Astrocyte of the hippocampus (primary cell): ENCODE measurements at places on chromosomes 4 and X.
A peak's percentile ranks its signal among the peaks of the same experiment; 100 is the strongest.

DNA sequence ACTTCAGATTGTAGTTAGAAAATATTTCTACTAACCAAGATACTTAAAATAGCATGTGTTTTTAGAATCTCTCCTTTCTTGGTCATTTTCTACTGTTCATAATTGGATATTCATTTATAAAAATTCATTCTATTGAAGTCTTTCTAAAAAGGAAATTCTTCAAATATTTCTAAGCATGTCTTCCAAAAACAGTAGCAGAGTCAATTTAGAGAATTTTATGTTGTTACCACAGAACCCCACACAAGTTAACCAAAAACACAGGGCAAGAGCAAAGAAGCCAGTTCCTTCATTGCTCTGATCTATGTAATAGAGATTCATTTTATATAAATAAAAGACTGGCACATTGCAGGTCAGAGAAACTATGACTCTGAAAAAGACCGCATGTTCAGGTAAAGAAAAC, 345.1 kb upstream of the PITX2 start:
- DNase-seq, result no peak

GRCh38 chr4:121684561-121684960, 12.2 kb downstream of the ANXA5 start:
- no peak for DNase-seq

GRCh38 chr4:2721586-2721985, 34.5 kb downstream of the TNIP2 start:
- no peak for DNase-seq

- peak; percentile 34 for DNase-seq
These were observed 266.3 kb upstream of the NOCT start for GRCh38 chr4:138749303-138749702.

DNA sequence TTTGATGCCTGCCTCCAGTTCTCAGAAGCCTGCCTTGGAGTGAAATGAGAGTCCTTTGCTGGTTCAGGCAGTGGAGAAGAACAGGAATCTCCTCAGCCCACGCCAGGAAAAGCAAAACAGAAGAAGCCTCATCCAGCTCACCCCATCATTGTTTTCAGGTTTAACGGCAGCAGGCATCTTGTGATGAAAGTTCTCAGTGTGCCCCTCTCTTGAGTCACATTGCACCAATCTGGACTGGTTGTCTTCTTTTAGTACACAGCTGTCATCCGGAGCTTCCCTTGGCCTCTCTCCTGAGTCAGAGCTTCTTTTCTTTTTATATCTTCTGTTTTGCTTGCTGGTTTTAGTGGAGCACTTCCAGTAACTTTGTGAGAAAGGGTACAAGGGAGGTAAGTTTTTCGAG, 50.9 kb downstream of the TSPAN7 start:
- no peak for DNase-seq
